Fibroblast of the aortic adventitia (primary cell): ENCODE measurements at places on chromosomes 2 and 18. TPM values are rescaled to one million over a fixed set of nuclear protein-coding genes. Genes with fewer than 3 reads are reported as not detected.

GRCh38 chr2:1968988-1969700 is 224.8 kb upstream of the PXDN start:
- no peak for DNase-seq

The CRYGC gene
- not detected in 2 replicates for total RNA-seq

DNA sequence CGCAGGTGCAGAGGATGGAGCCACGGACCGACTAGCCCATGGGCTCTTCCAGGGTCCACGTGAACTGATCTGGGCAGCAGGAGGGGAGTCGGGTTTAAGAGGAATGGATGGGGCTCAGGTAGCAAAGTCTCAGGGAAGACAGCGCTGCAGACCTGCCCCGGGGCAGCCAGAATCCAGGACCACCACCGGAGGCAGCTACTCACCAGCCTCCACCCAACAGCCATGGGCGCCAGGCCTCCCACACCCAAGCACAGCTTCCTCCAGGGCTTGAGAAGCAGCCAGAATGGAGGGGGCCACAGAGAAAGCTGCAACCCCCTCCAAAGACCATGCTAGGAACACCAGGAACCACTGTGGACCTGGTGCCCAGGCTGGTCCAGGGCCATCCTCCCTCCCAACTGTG is 164.3 kb downstream of the TWIST2 start:
- DNase-seq, result no peak

DNA sequence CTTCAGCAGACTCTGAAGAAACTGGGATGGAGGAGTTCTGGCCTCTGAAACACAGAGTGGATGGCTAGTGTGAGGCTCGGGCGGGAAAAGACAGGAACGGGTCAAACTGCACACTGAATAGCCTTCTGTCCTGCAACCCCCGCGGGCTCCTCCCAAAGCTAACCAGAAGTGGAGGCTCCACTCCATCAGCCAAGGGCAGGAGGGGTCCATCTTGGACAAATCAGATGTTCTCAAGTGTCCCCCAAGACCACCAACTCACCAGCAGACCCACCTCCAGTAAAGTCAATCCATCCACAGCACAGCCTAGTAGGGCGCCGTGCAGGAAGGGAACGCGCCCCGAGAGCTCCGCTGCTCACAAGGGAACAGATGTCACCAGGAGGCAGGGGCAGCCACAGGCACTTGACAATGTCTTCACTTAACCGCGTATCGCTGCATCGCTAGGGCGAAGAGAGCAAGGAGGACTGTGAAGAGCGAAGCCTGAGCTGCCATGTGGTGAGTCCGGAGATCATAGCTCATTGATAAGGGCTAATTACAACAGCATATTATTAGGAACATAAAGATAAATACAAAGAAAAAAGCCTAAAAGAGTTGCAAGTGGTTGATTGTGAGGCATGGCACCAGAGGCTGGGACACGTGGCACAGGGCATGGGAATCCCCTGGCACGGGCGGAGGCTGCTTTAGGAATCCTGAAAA is 494.6 kb upstream of the MYT1L start:
- DNase-seq, result no peak

DNA sequence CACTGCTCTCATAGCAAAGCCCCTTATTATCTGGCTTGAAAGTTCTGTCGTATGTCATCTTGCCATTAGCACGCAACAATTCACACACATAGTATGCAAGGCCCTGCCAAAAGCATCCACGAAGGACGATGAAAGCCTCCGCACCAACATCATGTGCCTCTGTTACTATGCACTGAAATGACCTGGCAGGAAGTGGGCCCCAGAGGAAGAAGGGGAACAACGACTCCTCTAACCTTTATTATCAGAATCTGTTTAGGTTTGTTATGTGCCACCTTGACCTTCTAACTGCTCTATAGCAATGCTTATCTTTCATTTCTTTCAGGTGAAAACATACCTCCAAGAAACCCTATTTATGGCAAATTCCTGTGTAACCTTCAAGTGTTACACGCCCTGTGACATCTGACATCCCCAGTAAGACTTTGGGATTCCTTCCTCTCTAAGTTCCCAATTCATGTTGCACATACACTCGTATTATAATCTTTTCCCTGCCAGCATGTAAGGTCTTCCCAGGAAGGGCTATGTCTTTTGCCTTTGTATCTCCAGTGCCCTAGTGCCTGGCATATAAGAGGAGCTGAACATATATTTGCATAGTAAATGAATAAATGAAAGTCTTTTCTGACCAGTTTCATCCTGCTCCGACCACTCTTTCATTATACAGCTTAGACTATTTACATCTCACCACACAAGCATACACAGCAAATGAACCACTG is 7.0 kb upstream of the NDUFV2 start:
- peak; percentile 61 for DNase-seq

The SERPINB10 gene
- not detected in 2 replicates for total RNA-seq

The G6PC2 gene
- not detected in 2 replicates for total RNA-seq

The KIF1A gene
- total RNA-seq, result under 0.01 TPM in 1 of 2 replicates, not detected in the other

The NIF3L1 gene
- total RNA-seq, result 8.4 and 38.5 TPM in 2 replicates

DNA sequence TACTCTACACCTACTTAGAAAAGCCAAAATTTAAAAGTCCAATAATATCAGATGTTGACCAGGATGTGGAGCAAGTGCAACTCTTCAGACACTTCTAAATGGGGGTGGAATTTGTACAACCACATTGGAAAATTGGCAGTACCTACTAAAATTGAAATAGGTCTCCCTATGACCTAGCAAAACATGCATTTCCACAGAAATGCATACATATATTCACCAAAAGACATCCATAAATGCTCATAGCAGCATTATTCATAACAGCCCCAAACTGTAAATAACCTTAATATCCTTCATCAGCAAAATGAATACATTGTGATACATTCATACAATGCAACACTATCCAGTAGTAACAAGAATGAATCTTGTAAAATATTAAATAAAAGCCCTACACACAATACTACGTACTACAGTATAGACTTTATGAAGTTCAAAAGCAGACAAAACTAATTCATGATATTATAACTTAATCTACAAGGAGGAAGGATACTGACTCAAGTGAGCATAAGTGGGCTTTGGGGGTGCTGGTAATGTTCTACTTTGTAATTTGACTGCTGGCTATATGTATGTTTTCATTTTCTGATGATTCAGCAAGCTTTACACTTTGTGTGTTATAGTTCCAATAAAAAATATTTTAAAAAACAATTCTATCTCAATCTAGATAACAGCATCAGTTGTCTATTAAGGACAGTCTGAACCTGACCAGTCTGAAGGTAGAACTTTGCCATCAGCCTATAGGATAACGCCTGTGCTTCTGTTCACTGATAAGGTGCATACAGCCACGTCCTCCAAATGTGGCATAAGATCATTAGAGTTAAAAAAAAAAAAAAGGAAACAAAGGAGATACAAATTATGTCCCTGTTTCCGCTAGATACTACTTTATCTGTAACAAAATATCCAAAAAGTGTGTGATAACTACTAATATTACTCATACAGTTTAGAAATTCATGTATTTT is 6.6 kb upstream of the TNFRSF11A start:
- no peak for DNase-seq

DNA sequence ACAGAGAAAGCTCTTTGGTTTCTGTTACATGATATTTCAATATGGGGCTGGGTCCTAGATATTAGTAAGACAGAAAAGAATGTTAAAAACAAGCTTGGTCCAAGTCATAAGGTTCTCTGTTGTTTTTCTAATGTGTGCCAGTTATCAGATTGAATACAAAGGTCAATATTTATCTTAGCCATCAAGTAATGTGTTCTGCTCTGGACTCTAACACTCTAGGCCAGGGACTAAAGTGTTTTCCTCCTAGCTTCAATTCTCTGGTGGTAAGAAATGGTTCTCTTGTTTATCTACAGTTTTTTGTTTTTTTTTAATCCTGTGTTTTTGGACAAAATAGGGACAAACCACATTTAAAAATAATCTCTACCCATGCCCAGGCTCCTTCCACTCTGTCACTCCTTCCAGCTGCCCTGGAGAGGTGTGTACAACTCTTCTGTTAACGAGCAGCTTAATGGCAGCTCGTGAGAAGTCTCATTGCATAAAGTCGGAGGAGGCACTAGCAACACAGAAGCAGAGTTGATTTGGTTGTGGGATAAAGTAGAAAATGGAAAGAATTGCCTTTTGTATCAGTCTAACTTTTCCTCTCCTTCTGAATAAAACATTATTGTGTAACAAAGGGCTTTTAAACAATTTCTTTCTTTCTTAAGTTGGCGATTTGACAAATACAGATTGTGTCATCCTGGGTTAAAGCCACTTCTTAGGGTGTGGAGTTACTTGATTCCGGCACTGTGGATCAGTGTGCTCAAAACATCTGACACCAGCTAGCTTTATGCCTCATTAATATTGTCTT is 8.0 kb upstream of the SESTD1 start:
- peak; percentile 95 for DNase-seq

- peak; percentile 47 for DNase-seq
Observed at GRCh38 chr2:57987835-57988573, 58.6 kb upstream of the VRK2 start.

DNA sequence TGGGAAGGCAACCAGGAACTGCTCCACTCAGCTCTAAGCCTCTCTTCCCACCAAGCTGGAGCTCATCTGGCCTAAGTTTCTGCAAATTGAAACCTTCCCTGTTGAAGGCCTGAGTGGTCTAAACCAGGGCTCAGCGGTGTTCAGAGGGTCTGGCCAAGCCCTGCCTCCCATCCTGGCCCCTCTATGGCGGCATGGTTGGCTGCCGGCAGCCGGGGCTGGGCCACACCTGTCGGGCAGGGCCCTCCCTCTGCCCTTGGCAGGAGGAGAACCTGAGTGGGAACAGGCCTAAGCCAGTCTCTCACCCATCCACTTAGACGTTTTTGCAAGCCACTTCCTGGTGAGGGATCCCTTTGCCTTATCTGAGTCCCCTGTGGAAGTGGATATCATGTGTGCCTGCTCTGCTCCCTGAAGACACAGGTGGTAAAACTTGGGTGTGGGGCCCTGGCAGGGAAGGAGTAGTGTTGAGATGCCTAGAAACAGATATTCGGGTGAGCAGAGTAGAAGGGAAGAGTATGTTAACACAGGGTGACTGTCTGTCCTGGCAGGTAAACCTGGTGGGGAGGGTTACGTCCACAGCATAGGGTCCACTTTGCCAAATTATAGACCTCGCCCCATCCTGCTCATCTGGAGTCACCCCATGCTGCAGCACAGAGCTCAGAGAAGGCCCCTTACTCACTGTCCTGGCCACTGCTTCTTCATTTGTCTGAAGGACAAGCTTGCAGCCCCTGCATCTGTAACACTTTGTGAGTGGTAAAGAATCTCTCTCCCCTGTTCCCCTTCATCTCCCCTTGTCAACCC is 63.0 kb upstream of the SIX2 start:
- no peak for DNase-seq

GRCh38 chr2:16637304-16637703 is 28.3 kb downstream of the CYRIA start:
- no peak for DNase-seq

- DNase-seq, result no peak
Observed at GRCh38 chr2:225340923-225341322, 58.6 kb upstream of the NYAP2 start.

GRCh38 chr2:236840857-236841256 is 244.8 kb upstream of the COPS8 start:
- no peak for DNase-seq

The RNF125 gene
- 0.65 and 1.6 TPM in 2 replicates for total RNA-seq

- no peak for DNase-seq
Observed at GRCh38 chr2:40592218-40592617, 140.3 kb upstream of the SLC8A1 start.

GRCh38 chr2:43031471-43032212 is 194.8 kb downstream of the ZFP36L2 start:
- DNase-seq, result no peak

DNA sequence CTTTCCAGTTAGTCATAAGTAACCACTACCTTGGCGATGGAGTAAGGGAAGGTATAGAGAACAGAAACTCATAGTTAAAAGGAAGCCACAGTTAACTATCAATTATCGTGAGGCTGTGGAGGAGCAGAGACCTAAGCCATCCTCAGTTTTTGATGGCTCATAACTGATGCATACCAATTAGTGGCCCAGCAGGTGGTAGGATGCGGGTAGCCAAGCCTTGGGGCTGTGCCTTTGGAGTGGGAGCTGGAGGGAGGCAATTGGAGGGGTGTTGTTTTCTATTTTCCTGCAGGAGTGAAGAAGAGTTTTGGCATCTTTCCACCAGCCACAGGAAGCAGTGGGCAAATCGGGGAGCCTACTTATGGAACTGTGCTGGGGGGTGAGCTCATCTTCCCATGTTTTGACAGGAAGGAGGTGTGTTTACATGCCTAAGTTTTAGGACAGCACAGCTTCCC is 194.8 kb downstream of the TPGS2 start:
- DNase-seq, result no peak

The DPP10 gene
- not detected in 2 replicates for total RNA-seq

The FBXO41 gene
- 0.18 and 1.6 TPM in 2 replicates for total RNA-seq

The EFHD1 gene
- 0.45 and 0.49 TPM in 2 replicates for total RNA-seq

DNA sequence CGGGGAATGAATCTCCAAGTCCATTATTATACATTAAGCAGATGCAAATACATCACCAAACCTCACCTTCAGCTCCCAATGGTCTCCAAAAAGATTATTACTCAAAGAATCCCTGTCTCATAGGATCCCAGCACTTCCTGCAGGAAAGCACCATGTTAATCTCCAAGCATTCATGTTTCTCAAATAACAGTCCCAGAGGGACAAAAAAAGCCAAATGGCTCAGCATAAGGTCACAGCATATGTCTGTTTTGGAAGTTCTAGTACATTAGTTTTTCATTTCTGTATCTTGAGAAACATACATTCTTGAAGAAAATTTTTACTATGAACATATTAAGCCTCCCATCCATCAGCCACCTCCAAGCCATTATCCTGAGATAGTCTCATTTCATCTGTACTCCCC is 103.3 kb downstream of the METTL4 start:
- DNase-seq, result no peak

GRCh38 chr2:16149349-16150243 is 209.2 kb downstream of the MYCN start:
- DNase-seq, result no peak

GRCh38 chr2:236887531-236887930 is 198.2 kb upstream of the COPS8 start:
- DNase-seq, result peak; percentile 85

GRCh38 chr2:134508391-134508790 is 210.4 kb downstream of the TMEM163 start:
- DNase-seq, result no peak

- DNase-seq, result peak; percentile 86
Observed at GRCh38 chr2:174590928-174591648, 6.5 kb downstream of the WIPF1 start.

GRCh38 chr18:69758458-69758857 is 189.2 kb downstream of the CD226 start:
- DNase-seq, result peak; percentile 55

- no peak for DNase-seq
Observed at GRCh38 chr2:192571636-192572035, 376.9 kb upstream of the TMEFF2 start.

DNA sequence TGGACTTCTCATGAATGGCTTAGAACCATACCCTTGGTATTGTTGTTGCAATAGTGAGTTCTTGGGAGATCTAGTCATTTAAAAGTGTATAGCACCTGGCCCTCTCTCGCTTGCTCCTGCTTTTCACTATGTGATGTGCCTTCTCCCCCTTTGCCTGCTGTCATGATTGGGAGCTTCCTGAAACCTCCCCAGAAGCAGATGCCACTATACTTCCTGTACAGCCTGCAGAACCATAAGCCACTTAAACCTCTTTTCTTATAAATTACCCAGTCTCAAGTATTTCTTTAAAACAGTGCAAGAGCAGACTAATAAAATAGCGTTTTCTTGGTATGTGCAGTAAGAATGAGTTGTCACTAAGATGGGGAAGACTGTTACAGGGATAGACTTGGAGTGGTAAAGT is 31.6 kb downstream of the BAZ2B start:
- DNase-seq, result no peak

- no peak for DNase-seq
Observed at GRCh38 chr18:55110436-55110835, 151.2 kb upstream of the CCDC68 start.

- DNase-seq, result peak; percentile 49
Observed at GRCh38 chr18:35267161-35267651, 22.8 kb downstream of the ZSCAN30 start.
